ENCODE measurements at places on chromosomes 2 and 18.

GRCh38 chr2:227789803-227790202 is 23.8 kb upstream of the CCL20 start:
- DNase-seq, result no peak

GRCh38 chr18:46332921-46333341 is 228.7 kb downstream of the HAUS1 start:
- DNase-seq, result no peak

- no peak for DNase-seq
These were observed 374.7 kb downstream of the TRIB2 start for GRCh38 chr2:13091455-13091854.

GRCh38 chr2:73611867-73612266 is 30.4 kb downstream of the NAT8 start:
- no peak for DNase-seq

- DNase-seq, result no peak
These were observed 112.1 kb upstream of the SERPINE2 start for GRCh38 chr2:224151161-224151560.

DNA sequence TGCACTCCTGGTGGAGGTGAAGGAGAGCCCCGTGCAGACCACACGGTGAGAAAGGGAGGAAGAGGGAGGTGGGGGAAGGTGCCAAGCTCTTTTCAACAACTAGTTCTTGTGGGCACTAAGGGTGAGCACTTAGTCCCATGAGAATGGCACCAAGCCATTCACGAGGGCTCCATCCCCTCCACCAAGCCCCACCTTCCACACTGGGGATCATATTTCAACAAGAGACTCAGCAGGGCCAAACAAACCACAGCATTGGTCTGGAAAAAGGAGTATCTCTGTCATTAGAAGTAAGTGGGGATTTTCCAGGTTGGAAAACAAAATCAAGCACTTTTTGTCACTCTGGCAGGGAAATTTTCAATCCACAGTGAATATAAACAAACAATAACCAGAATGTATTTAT is 38.4 kb downstream of the ZAP70 start:
- no peak for DNase-seq

DNA sequence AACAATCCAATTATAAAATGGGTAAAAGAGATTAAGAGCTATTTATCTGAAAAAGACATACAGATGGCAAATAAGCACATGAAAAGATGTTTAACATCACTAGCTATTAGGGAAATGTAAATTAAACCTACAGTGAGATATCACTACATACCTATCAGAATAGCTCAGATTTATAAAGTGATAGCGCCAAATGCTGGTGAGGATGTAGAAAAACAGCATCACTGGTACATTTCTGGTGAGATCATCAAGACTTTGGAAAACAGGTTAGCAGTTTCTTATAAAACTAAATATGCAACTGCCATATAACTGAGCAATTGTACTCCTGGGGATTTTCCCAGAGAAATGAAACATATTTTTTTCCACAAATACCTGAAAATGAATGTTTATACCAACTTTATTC is 100.4 kb downstream of the ACOXL start:
- no peak for DNase-seq

DNA sequence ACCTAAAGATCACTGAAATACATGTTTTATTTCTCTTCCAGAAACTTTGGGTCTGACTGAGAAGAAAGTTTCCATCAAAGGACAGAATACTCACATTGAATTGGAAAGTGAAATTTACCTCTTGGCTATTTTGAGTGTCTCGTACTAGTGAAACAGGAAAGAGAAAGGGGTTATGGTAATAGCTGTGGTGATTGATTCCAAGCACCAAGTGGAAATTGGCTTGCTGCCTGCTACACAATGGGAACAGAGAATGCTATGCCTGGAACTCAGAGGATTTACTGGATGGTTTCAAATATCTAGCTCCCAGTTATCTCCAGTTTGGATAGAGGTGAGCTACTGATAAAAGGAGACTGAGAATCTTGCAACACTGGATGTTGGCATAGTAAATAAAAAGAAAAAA is 492.8 kb upstream of the FSIP2 start:
- DNase-seq, result no peak

GRCh38 chr2:197145471-197146056 is 165.0 kb downstream of the ANKRD44 start:
- DNase-seq, result no peak

DNA sequence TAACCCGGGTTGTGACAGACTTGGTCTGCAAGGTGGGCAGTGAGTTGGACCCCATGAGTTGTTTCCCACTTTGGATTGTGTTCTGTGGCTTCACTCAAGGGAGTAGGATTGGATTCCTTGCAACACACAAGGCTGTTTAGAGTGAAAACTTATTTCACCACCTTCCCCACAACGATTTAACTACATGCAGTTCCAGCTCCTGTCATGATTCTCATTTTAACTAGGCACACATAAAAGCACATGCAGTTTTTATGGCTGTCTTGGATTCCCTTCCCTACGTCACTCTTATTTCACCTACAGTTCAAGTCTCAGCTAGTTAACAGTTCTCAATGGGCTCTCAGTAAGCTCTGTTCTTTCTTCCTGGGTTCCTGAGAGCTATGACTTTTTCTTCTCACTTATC is 15.9 kb downstream of the EFEMP1 start:
- no peak for DNase-seq

- no peak for DNase-seq
These were observed 12.8 kb upstream of the HPCAL1 start for GRCh38 chr2:10289891-10290290.

DNA sequence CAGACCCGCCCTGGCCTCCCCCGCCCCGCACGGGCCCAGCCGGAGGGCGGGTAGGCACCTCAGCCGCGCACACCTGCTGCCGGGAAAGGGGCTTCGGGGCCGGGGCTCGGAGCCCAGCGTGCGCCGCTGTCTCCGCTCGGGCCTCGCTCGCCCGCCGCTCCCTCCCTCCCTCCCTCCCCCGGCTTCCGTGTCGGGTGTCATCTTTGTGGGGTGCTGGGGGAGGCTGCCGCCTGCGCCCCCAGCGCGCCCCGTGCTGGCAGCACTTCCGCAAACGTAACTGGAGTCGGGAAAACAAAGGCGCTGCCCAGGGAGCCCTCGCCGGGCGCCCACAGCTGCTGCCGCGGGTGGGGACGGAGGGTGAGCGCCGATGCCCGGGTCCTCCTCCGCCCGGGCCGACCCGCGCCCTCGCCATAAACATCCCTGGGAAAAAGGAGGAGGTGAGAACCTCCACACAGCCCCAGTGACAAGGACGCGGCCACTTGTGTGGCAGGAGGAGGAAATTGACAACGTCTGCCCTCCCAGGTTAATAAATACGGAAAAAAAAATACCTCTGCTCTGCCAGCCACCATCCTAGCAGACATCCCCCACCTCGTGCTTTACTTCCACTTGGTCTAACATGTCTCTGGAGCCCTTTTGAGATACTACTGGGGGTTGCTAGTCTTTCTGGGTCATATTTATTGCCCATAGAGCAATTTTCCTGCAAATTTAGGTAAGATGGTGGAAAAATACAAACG is 550 bp downstream of the MFSD6 start:
- DNase-seq, result peak; percentile 80

DNA sequence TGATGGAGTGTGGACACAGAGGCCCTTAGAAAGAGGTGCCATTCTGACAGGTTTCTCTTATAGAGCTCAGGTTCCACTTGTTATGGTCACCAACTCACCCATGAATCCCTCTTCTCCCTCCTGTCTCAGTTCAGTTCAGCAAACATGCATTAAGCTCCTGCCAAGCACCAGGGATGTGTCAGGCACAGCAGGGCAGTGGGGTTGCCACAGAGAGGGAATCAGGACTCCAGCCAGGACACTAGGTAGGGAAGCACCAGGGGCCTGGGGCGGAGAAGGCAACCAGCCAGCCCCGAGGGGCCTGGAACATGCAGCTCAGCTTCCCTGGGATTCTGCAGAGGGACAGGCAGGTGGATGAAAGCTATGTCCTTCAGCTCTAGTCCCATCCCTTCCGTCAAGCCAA is 44.6 kb downstream of the TOGARAM2 start:
- DNase-seq, result no peak

GRCh38 chr2:219272995-219273394 is 6.2 kb upstream of the DNAJB2 start:
- no peak for DNase-seq

DNA sequence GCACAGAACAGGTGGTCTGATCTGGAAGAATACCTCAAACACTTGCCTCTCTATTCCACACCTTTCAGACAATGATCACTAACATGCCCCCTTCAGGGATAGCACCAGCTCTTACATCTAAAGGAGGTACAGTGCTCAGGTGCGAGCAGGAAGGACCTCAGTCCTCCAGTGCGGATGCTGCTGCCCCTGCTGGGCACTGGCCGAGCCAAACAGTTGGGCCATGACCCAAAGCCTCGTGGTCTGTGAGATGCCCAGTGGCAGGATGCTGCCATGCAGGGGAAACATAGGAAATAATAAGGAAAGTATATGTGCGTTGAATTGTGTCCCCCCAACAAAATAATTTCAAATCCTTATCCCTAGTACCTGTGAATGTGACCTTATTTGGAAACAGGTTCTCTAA is 243.7 kb downstream of the NDUFA10 start:
- DNase-seq, result no peak

DNA sequence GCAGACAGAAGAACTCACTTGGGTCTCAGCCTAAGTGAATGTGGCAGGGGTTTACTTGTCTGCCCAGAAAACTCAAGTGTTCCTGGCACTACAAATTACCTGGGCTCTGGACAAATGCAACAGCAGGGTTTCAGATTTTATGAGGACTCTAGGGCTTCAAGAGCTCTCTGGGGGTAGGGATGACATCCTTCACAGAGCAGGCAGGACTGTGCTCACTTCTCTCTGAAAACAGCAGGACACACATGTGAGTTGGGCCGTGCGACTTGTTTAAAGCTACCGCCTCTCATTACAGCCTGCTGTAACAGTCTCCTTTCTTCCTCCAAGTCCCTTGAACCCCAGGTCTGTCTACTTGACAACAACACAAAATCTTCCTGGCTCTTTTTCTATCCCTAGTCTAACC is 212.6 kb downstream of the EN1 start:
- no peak for DNase-seq

- DNase-seq, result no peak
These were observed 471.0 kb upstream of the CDH7 start for GRCh38 chr18:65279668-65280305.

- no peak for DNase-seq
These were observed 243.0 kb downstream of the HDAC4 start for GRCh38 chr2:239157771-239158170.

GRCh38 chr2:128377071-128377910 is 58.6 kb upstream of the HS6ST1 start:
- DNase-seq, result peak; percentile 42

DNA sequence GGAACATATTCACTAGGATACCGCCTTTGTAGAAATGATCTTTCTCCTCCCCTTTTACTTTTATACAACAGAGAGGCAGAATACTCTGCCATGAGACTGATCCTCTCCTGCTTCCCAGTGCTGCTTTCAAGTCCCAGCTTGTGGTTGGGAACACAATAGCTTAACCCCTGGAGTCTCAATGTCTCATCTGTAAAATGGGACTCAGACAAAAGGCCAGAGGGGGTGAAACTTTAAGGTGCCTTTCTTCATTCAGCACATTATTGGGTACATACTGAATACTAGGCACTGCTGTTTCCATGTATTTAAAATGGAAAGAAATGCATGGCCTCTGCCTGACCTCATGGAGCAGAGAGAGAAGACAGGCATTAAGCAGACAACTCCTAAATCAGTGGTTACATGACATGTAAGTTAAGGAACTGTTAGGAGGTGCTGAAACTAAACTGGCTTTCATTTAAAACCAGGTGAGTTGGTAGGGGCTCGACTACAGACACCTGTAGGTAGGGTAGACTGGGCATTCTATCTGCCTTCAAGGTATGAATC is 53.8 kb downstream of the MAP4K4 start:
- no peak for DNase-seq

GRCh38 chr2:70115646-70116442 is 28.6 kb downstream of the PCBP1 start:
- peak; percentile 55 for DNase-seq

GRCh38 chr2:98445683-98446581 is 1.3 kb downstream of the INPP4A start:
- no peak for DNase-seq

- no peak for DNase-seq
These were observed 33.4 kb downstream of the PUM2 start for GRCh38 chr2:20317197-20317596.

DNA sequence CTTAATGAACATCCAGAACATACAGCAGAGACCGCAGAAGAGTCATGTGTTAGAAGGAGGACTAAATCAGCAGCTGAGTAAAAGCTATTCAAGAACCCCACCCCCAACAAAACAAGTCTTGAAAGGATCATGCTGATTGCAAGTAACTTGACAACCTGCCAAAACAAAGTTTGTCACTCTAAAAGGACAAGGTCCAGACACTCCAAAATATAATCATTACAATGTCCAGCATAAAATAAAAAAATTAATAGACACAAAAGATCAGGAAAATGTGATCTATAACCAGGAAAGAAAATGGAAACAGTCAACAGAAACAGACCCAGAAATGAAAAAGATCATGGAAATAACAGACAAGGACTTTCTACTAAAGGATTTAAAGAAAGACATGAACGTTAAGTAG is 28.5 kb downstream of the CCDC88A start:
- no peak for DNase-seq

DNA sequence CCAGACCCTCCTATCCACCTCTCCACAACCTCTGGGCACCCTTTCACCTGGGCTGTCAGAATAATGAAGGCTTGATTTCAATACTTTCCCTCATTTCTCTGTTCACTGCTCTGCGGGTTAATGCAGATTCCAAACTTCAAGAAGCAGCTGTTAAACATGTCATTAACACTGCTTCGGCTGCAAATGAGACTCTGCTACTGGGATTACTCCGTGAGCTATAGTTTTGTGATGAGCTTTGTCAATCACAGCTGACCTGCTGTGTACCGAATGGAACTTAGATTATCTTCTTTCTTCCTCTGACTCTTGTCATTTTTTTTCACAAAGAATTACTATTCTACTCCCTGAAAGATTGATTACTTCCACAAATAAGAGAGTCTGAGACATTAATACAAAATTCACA is 160.5 kb downstream of the TMEM182 start:
- DNase-seq, result no peak

GRCh38 chr2:55056024-55056521 is 5.8 kb upstream of the RTN4 start:
- DNase-seq, result no peak

GRCh38 chr2:235131334-235132305 is 179.8 kb downstream of the SH3BP4 start:
- no peak for DNase-seq

DNA sequence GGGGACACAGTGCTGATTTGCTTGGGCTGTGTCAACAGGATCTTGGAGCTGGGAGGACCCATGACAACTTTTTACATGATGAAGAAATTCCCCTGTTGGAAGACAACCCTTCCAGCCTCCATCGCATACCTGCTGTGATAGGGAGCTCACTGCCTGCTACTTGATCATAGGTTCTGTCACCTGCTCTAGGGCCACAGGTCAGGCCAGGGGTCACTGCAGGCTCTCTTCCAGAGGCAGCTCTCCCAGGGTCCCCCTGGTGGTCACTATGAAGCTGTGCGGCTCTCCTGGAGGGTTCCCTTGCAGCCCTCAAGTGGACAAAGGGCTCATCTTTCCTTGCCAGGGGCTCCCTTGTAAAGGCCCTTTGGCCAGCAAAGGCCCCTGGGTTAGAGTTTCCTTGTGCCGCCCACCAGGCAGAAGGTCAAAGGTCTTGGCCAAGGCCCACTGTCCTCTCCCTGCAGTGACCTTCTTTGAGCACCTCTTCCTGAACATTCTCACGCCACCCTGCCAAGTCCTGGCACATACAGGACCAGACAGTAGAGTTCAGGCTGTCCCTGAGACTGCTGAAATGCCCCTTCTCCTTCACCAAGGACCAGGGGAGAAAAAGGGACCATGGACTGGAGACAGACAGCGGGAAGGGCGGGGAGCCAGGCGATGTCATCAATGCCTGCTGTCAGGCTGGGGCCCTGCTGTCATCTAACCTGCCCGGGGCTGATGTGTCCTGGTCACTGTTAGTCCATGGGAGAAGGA is 345.1 kb downstream of the DYSF start:
- DNase-seq, result no peak

Data from activated naive CD4-positive, alpha-beta T cell treated with anti-CD3 and anti-CD28 coated beads, Interleukin-2, amount 50 U/mL, for 72 hours (primary cell).